ENCODE measurements at places on chromosomes 3 and 15. TPM values are rescaled to one million over a fixed set of nuclear protein-coding genes. Genes with fewer than 3 reads are reported as not detected.

GRCh38 chr3:58163234-58163633 lies 47.5 kb downstream of the DNASE1L3 start:
- H3K4me1 ChIP-seq = peaks cover 41% of the 10 kb centered on the region
- no peaks in the 10 kb centered on the region for H3K27me3 ChIP-seq
- H3K36me3 ChIP-seq = peaks cover 60% of the 10 kb centered on the region
- H3K4me3 ChIP-seq = no peak overlapping the region
- DNase-seq = peak; percentile 62

DNA sequence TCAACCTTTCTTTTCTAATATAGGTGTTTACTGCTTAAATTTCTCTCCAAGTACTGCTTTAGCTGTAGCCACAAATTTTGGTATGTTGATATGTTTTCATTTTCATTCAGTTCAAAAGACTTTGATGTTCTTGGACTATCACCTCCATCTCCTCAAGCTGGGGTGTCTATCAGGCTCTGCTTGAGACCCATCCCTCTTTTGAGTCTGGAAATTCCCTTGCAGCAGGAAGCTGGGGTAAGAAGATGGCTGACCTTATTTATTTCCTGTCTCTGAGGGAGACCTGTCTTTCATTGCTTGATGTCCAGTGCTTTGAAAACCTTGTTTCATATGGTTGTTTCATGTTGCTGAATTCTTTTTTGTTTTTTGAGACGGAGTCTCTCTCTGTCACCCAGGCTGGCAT lies 60.5 kb upstream of the ADPGK start:
- no peak for DNase-seq
- H3K4me1 ChIP-seq = no peaks in the 10 kb centered on the region
- no peak overlapping the region for H3K27ac ChIP-seq
- no peaks in the 10 kb centered on the region for H3K27me3 ChIP-seq
- H3K36me3 ChIP-seq = no peaks in the 10 kb centered on the region

DNA sequence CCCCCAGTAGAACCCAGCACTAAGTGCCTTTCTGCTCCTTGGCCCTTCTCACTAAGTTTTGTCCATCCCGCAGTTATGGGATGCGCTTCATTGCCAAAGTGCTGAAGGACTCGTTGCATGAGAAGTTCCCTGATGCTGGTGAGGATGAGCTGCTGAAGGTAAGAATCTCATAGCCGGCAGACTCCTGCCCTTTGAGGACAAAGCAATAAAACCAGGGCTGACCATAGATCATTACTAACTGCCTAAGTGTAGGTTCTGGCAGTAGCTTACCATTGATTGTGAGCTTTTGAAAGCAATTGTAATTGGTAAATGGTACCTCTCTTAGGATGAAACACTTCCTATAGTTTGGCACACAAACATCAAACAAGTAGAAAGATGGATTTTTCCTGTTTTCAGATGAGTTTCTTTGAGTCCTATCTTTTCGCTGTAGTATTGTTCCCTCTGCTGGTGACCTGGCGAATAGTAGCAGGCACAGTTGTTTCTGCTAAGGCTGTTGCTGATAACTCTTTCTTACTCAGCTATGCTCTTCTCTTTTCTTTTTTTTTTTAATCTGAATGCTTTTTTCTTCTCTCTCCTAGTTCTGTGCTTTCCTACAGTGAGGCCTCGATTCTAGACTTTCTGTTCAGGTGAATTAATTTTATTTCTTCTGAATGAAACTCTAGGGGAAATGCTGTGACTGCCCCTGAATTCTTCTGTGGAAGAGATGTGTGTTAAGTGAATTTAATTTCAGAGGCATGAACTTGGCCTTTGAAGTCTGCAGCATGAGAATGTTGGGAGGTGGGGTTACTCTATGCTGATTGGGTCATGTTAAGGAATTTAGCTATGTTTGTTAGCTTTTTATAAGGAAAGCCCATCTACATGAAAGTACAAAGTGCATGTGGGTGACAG lies 47.4 kb upstream of the CRTC3 start:
- H3K27me3 ChIP-seq = no peaks in the 10 kb centered on the region
- peaks cover 48% of the 10 kb centered on the region for H3K36me3 ChIP-seq

GRCh38 chr3:87006844-87007439 lies 16.0 kb upstream of the VGLL3 start:
- no peak for DNase-seq
- no peaks in the 10 kb centered on the region for H3K36me3 ChIP-seq
- H3K27ac ChIP-seq = no peak overlapping the region
- no peaks in the 10 kb centered on the region for H3K4me1 ChIP-seq

- H3K4me3 ChIP-seq = no peak overlapping the region
- H3K27ac ChIP-seq = no peak overlapping the region
- no peak for DNase-seq
- H3K36me3 ChIP-seq = no peaks in the 10 kb centered on the region
These were observed 53.7 kb upstream of the ZNF280D start for GRCh38 chr15:56786966-56787365.

- no peak for DNase-seq
- H3K27ac ChIP-seq = no peak overlapping the region
- no peak overlapping the region for H3K4me3 ChIP-seq
- H3K4me1 ChIP-seq = peaks cover 14% of the 10 kb centered on the region
These were observed 18.2 kb downstream of the SETD5 start for GRCh38 chr3:9415485-9416138.

DNA sequence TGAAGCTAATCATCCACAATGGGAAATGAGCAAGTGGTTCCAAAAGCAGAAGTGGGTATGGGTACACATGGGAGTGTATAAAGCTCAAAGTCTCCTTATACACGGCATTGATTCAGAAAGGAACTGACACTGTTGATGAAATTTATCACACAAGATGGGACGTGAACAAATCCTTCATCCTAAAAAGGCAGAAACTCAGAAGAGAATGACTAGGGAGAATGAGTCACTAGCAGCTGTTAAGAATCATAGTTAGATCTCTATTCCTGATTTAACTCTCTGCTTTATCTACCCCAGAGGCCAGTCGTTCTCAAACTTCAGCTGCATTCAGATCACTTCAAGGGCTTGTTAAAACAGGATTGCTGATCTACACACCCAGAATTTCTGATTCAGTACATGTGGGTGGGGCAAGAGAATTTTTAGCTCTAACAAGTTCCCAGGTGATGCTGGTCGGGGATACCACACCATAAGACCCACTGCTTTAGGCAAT lies 97.7 kb upstream of the PHLDB2 start:
- DNase-seq = peak; percentile 29
- H3K4me3 ChIP-seq = no peak overlapping the region
- H3K27me3 ChIP-seq = no peaks in the 10 kb centered on the region
- no peaks in the 10 kb centered on the region for H3K4me1 ChIP-seq

DNA sequence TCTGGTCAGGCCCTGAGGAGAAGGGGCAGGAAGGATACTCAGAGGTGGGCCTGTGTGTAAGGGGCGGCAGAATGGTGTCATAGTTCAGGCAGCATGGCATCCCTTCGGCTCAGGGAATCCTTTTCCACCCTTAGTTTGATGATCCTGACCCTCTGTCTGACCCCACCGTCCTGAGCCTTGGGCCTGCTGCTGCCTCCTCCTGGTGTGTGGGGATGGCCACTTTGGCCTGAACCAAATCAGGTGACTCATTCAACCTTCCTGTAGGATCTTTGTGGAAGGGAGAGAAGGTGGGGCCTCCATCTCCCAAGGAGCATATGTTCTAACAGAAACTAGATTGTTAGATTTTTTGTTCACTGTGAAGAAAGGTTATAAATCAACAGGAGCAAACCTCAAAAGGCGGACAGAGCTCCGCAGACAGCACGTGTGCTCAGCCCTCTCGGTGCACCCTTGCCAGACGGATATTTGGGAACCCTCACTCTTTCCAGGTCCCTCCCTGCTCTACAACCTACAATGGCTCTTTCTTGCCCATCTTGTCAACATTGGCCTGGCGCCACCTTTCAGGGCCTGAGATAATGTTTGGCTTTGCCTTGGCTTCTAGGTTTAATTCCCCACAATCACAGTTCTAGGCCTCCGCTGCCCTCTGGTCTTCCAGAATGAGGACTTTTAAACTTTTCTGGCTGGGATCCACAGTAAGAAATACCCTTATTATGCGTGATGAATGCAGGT lies 21.7 kb downstream of the THSD4 start:
- peaks cover 42% of the 10 kb centered on the region for H3K4me1 ChIP-seq
- H3K4me3 ChIP-seq = no peak overlapping the region
- no peaks in the 10 kb centered on the region for H3K27me3 ChIP-seq
- no peak for DNase-seq
- peak overlapping the region; percentile 81 for H3K27ac ChIP-seq

Gene EXD1
- total RNA-seq = not detected

All from endothelial cell of umbilical vein (primary cell).